ENCODE measurements at places on chromosomes 3 and 15.

GRCh38 chr3:42673082-42673481, 12.3 kb upstream of the KLHL40 start:
- no peak for DNase-seq

DNA sequence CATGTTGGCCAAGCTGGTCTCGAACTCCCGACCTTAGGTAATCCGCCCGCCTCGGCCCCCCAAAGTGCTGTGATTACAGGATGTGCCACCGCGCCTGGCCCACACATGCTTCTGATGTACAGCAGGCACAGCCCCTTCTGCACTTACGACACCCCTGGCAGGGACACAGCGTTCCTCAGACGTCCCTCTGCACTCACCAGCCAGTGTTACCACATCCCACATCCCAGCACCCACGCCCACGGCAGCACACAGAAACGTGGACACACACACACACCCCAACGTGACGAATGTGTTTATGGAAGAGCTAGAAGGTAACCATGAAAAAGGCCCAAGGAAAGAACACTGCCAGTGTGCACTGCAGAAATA, 576 bp upstream of the RPAP1 start:
- DNase-seq, result no peak

GRCh38 chr3:43294975-43295374, 8.6 kb downstream of the SNRK start:
- no peak for DNase-seq

GRCh38 chr15:71712182-71712581, 98.2 kb upstream of the NR2E3 start:
- no peak for DNase-seq

DNA sequence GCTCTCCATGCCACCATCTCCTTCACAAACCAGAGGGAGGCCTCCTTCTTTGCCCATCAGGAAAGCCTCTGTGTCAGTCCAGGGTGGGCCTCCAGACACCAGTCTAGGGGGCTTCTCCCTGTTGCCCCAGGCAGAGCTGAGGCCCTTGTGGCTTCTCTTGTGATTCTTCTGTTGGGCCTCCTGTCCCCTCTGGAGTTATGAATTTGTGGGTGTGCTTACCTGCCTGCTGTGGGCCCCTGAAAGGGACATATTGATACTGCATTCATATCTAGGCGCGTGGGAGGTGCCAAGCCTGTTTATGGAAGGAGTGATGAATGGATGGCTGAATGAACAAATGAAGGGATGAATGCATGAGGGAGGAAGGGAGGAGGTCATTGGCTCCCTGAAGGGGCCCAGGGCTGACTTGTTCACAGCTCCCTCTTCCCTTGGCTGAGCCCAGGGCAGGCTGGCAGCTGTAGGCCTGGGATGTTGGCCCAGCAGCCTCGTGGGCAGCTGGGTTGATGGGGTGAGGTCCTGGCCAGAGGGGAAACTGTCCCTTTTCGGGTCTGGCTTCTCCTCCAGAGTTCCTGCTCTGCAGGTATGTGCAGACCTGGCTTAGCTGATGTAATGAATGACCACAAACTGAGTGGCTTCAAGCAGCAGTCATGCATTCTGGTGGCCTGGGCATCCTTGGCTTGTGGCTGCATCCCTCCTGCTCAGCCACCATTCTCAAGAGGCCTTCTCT, 195.4 kb downstream of the GOLGA6L6 start:
- DNase-seq, result no peak

DNA sequence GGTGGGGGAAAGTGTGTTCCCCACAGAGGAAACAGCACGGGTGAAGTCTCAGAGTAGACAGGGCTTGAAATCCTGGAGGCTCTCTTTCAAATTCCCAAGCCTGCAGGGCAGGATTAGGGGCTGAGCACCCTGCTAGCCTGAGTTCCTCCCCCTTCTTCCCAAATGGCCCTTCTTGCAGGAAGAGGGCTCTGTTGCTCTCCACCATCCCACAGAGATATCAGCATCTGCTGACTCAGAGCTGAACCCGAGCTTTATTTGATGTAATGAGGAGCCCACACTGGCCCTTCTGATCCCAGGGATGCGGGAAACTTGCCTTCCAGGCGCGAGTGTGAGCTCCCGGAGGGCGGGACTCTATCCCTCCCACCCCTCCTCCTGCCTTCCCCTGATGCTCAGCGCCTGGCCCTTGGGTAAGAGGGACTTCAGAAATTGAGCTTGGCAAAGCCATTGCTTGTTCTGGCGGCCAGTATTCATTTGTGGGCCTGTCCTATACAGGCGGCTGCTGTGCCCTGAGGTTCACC, 1.4 kb upstream of the STRA6 start:
- no peak for DNase-seq

DNA sequence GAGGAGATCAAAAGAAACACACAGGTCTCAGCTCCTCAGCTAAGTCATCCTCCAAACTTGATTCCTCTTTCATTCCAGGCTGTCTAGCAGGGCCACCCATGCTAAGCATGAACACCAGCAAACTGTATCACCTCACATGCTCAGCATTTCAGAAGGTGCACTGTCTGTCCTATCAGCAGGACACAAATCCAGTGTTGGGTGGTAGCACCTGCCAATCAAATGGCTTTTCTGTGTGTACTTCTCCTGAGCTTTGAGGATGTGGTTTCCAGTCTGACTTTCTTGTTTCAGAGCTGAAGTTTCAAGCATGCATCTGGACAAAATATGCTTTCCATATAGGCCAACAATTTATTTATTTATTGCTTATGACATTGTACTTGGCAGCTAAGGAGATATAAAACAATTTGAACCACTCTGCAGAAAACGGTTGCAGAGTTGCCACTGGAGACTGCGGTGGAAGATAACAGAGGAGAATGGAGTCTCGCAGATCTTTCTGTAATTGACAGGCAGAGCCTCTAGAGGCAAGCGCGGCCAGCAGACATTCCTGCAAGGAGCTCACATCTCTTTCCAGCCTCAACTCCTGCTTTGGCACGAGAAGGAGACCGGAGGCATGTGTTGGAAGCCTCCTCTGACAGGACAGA, 167.1 kb upstream of the WNT5A start:
- DNase-seq, result no peak

GRCh38 chr15:45179221-45179985, 8.4 kb downstream of the SHF start:
- DNase-seq, result peak; percentile 50

GRCh38 chr3:49616491-49616941, 57.6 kb upstream of the APEH start:
- DNase-seq, result no peak

GRCh38 chr3:171415070-171415469, 45.1 kb downstream of the TNIK start:
- DNase-seq, result no peak

DNA sequence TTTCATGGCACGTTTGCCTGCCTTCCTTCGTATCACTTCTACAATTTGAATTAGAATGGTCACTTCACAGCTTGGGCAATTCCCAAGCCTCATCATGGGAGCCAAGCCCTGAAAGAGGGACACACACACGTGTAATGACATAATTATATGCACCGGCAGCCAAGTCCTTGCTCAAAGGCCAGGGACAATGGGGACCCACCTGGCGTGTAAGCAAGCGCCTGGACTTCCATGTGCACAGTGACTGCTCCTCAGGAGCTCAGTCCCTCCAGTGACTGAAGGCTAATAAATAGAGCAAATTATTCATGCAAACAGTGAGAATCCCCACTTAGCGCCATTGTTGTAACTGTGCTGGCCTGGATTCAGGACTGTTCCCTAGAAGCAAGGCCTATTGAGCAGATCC, 115.1 kb downstream of the DNAJB8 start:
- DNase-seq, result no peak

DNA sequence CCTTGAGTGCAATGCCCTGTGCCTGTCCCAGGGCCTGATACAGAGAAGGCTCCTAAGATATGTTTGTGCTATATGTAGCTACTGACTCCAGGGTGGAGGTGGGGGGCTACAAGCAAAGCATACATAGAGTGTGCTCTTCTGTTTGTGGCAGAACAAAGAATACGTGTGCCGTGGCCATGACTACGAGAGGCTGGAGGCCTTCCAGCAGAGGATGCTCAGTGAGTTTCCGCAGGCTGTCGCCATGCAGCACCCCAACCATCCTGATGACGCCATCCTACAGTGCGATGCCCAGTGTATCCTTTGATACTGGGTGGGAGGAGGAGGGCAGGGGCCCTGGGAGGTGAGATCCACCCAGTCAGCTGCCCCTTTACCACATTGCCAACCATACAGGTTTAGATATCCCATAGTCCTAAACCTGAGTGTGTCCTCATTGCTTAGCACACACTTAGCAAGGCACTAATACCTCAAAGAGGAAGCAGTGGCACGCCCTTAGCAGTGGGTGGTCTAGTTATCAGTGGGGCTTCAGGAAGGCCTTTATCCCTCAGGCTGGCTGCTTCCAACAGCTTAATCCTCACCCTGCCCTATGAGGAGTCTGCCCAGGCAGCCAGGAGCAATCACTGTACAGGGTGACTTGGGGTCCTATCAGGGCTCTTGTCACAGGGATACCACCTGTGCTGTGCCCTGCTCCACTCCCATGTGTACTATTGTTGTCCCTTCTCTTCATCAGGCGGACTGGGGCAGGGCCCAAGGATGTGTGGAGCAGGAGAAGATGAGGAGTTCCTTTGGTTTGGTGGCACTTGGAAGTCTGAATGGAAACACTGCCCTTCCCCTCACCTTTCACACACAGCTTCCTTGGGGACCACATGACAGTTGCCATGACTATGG, 30.1 kb upstream of the MANF start:
- no peak for DNase-seq

DNA sequence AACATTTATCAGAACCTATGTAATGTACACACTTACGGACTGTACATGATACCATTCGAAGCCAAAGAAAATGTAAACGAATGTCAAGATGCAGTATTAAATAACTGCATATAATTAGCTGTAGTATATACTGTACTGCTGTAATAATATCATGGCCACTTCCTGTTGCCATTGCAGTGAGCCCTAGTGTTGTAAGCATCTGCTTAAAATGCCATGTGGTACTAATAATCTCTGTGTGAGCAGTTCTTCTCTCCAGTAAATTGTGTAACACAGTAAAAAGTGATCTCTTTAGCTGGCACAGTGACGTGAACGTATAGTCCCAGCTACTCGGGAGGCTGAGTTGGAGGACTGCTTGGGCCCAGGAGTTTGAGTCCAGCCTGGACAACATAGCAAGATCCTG, 8.6 kb downstream of the SPG11 start:
- no peak for DNase-seq

GRCh38 chr3:36989005-36989404, 3.9 kb downstream of the EPM2AIP1 start:
- DNase-seq, result no peak

- no peak for DNase-seq
Observed at GRCh38 chr3:121957674-121958415, 63.6 kb downstream of the SLC15A2 start.

DNA sequence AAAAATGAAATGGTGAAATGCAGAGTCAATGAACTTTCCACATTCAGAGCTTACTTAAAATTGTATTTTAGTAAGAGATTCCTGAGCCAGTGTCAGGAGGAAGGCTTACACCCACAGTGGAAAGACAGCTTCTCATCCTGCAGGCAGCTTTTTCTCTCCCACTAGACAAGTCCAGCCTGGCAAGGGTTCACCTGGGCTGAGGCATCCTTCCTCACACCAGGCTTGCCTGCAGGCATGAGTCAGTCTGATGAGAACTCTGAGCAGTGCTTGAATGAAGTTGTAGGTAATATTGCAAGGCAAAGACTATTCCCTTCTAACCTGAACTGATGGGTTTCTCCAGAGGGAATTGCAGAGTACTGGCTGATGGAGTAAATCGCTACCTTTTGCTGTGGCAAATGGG, 3.1 kb downstream of the CCR4 start:
- no peak for DNase-seq

GRCh38 chr3:187264911-187265310, 26.6 kb downstream of the MASP1 start:
- DNase-seq, result no peak

DNA sequence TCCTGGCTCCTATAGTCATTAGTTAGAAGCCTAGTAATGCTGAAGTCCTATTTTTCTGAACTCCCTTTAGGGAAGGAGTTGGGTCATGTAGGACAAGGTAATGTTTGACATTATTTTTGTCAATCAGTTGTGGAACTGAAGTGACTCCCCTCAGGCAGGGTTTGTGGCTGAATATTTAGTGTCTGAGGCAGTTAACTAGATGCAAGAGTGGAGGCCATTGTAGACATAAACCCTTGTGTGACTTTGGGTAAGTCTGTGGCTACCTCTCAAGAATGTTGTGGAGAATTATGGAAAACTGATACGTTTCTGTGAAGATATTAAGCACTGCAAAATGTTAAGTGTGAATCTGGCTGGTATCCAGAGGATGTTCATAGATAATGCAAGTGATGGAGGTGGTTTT, 125.2 kb upstream of the PHLDB2 start:
- DNase-seq, result no peak

- DNase-seq, result no peak
Observed at GRCh38 chr3:188673646-188674186, 498.1 kb upstream of the TPRG1 start.

DNA sequence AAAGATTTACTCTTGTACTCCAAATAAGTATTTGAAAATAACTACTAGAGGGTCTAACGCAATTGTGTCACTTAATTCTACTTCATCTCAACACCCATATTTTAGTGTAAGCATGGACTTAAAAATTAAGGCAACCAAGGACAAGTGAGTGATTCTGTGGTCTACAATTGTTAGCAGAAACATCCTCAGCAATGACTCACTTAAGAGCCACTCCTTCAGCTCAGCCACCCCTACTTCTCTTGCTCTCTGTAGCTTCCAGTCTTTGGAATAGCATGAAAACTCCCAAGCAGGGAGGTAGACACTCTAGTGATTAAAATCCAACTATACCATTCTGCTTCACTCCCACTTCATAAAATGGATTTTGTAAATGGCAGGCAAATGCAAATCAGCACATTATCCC, 116.0 kb upstream of the LRRN1 start:
- DNase-seq, result no peak

- DNase-seq, result no peak
Observed at GRCh38 chr15:29776859-29777258, 45.4 kb downstream of the TJP1 start.

DNA sequence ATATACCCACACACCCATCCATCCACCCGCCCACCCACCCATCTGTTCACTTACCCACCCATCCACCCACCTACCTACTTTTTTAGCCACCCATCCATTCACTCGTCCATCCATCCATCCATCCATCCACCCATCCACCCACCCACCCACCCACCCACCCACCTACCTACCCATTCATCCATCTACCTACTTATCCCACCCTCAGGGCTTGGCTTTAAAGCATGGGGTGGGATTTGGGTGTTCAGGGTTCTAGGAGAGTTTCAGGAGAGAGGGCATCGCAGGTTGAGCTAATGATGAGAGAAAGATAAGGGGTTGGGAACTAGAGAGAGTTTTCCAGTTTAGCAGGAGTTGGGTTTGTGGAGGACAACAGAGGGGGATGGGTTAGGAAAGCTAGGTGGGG, 9.7 kb downstream of the FBLN2 start:
- DNase-seq, result no peak

DNA sequence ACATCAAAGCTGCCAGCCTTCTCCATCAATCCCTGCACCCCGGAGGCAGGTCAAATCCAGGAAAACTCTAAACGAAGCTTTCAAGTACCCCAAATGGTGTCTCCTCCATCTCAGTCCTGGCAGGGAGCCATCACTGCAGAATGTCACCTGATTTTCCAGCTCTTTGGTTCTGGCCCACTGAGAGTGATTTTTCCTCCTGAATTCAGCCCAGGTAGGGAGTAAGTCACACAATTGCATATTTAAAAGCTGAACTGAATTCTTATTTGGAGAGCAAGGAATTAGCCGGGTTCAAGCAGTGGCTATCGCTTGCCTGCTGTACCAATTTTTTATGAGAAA, 5.3 kb downstream of the RFTN1 start:
- no peak for DNase-seq

GRCh38 chr3:177835008-177835407, 637.7 kb upstream of the TBL1XR1 start:
- no peak for DNase-seq

- DNase-seq, result no peak
Observed at GRCh38 chr15:49622561-49622960, 1.7 kb downstream of the DTWD1 start.
